ENCODE measurements at places on chromosomes 2 and 18. TPM values are rescaled to one million over a fixed set of nuclear protein-coding genes. Genes with fewer than 3 reads are reported as not detected.

The CD8B2 gene
- total RNA-seq: not detected

- H3K4me3 ChIP-seq: no peak overlapping the region
- H3K4me1 ChIP-seq: peaks cover 9% of the 10 kb centered on the region
- no peaks in the 10 kb centered on the region for H3K27me3 ChIP-seq
- no peak overlapping the region for H3K27ac ChIP-seq
- DNase-seq: no peak
Measured at GRCh38 chr2:168136392-168136977, 110.9 kb downstream of the STK39 start.

The SLC9A2 gene
- 0.04 TPM for total RNA-seq

The LYPD1 gene
- total RNA-seq: 10.6 TPM

GRCh38 chr2:85827879-85828569 lies 60.8 kb downstream of the ST3GAL5 start:
- H3K36me3 ChIP-seq: no peaks in the 10 kb centered on the region
- H3K4me3 ChIP-seq: no peak overlapping the region
- H3K4me1 ChIP-seq: no peaks in the 10 kb centered on the region
- H3K27me3 ChIP-seq: no peaks in the 10 kb centered on the region
- DNase-seq: peak; percentile 51
- no peak overlapping the region for H3K27ac ChIP-seq

GRCh38 chr18:35856178-35856577 lies 116.3 kb upstream of the RMP24 start:
- H3K36me3 ChIP-seq: peaks cover 15% of the 10 kb centered on the region
- no peak overlapping the region for H3K27ac ChIP-seq
- H3K4me1 ChIP-seq: peaks cover 12% of the 10 kb centered on the region
- no peaks in the 10 kb centered on the region for H3K27me3 ChIP-seq

The LAPTM4A gene
- 131 TPM for total RNA-seq

DNA sequence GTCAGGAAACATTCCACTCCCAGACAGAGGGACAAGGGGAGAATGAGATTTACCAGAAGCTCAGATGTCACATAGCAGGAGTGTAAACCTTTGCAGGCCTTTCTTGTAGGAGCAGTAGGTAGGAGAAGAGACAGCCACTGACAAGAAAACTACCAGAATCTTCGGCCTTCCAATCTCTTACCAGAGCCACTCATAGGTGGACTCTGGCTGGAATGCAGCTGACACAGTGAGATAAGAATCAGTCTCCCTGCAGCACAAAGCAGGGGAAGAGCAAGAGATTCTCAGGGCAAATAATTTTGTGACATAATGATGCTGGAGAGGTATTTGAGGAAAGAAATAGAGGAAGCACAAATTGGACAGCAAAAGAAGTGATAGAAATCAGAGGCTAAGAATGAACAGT lies 1534.5 kb downstream of the DPP10 start:
- H3K4me1 ChIP-seq: no peaks in the 10 kb centered on the region
- DNase-seq: no peak
- H3K4me3 ChIP-seq: no peak overlapping the region
- H3K27ac ChIP-seq: no peak overlapping the region
- H3K36me3 ChIP-seq: no peaks in the 10 kb centered on the region

The ARHGAP28 gene
- total RNA-seq: 7.9 TPM

DNA sequence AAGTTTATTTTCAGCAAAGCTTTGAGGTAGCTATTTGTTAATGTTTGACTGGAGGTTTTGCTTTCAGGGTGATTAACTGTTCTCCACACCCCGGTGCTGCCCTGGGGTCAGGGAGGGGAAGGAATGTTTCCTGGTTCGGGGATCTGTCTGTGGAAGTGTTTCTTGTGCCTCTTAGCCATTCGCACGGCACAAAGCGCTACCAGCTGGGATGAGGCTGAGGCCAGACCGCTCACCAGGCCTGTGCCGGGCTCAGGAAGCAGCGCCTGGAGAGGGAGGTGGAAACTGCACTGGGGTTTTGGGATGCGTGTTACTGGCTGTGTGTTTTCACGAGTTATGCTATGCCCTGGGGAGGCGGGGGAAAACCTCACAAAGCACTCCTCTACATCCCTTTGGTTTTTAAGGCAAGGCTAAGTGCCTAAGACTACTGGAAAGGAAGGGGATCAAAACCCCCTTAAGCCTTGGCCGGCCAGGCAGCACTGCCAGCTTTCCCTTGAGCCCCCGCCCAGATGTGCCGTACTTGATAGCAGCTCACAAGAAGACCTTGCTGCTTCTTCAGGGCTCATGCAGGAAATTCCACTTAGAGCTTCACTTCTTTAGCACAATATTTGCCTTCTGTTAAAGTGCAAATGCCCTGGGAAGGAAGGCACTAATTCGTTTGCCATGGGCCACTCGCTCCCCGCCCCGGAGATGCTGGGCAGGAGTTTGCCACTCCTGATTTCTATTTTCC lies 65.7 kb upstream of the CNGA3 start:
- H3K36me3 ChIP-seq: no peaks in the 10 kb centered on the region
- no peak overlapping the region for H3K4me3 ChIP-seq
- no peak overlapping the region for H3K27ac ChIP-seq
- H3K27me3 ChIP-seq: no peaks in the 10 kb centered on the region
- no peak for DNase-seq
- no peaks in the 10 kb centered on the region for H3K4me1 ChIP-seq

GRCh38 chr18:8625461-8626092 lies 16.3 kb downstream of the RAB12 start:
- no peak overlapping the region for H3K27ac ChIP-seq
- no peaks in the 10 kb centered on the region for H3K27me3 ChIP-seq
- no peak overlapping the region for H3K4me3 ChIP-seq
- DNase-seq: no peak

- no peaks in the 10 kb centered on the region for H3K4me1 ChIP-seq
- no peak overlapping the region for H3K4me3 ChIP-seq
- H3K27me3 ChIP-seq: no peaks in the 10 kb centered on the region
- DNase-seq: no peak
- H3K27ac ChIP-seq: no peak overlapping the region
Measured at GRCh38 chr2:237533668-237534161, 32.7 kb upstream of the PRLH start.

DNA sequence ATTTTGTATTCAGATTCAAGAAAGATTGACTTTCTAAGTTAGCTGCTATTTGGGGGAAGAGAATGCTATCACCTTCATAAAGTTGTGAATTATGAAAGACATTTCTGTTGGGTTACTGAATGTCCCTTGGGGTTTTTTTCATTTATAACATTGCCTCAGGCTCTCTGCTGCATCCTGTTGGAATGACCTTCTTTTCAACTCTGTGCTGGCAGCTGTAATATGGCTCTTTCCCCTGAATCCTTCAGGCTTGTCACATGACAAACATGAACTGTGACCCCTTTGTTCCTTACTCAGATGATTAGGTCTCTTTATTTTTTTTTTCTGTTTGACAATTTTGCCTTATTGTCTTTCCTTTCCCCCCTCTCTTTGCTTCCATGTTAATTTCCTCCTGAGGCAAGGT lies 159.8 kb downstream of the TAF4B start:
- peaks cover 12% of the 10 kb centered on the region for H3K36me3 ChIP-seq
- no peaks in the 10 kb centered on the region for H3K27me3 ChIP-seq
- no peaks in the 10 kb centered on the region for H3K4me1 ChIP-seq

The GALNT5 gene
- 0.17 TPM for total RNA-seq

DNA sequence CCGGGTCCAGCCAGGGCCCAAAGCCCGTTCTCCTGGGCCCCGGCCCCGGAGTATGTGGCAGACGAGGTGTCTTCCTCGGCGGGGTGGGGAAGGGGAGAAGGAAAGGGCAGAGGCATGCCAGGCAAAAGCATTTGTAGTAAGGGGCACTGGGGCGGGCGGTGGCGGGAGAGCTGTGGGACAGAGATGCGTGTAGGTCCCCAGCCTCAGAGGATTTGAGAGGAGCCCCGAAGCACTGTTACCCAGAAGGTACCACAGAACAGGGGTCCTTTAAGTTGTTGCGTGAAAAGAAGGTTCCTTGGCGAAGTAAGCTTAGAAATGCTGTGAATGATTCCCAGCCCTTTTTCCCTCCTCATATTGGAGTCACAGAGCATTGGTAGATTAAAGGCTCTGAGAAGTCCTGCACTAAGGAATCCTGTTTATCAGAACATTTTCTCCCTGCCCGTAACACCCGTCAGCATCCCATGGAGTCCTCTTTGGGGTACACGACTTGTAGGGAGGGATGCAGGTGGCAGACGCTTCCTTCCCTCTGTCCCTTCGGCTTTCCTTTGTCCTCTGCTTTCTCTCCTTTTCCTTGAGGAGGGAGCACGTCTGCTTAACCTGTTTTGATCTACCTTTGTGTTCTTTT lies 12.5 kb downstream of the GAREM2 start:
- peak overlapping the region; percentile 68 for H3K4me3 ChIP-seq
- H3K36me3 ChIP-seq: peaks cover 37% of the 10 kb centered on the region
- no peaks in the 10 kb centered on the region for H3K27me3 ChIP-seq
- H3K4me1 ChIP-seq: no peaks in the 10 kb centered on the region
- no peak overlapping the region for H3K27ac ChIP-seq
- DNase-seq: no peak

The DSG4 gene
- not detected for total RNA-seq

The TUBA4B gene
- total RNA-seq: not detected

GRCh38 chr18:13494871-13495445 lies 231.4 kb downstream of the FAM210A start:
- H3K27me3 ChIP-seq: no peaks in the 10 kb centered on the region
- no peak overlapping the region for H3K4me3 ChIP-seq
- peaks cover 16% of the 10 kb centered on the region for H3K36me3 ChIP-seq
- DNase-seq: no peak
- no peak overlapping the region for H3K27ac ChIP-seq
- 0 out of 2 replicates have a peak, but pooled peaks cover 5% of the 10 kb centered on the region for H3K4me1 ChIP-seq

The RNMT gene
- 61.8 TPM for total RNA-seq

GRCh38 chr2:59276917-59277316 lies 1035.8 kb upstream of the FANCL start:
- H3K27me3 ChIP-seq: no peaks in the 10 kb centered on the region
- H3K4me1 ChIP-seq: no peaks in the 10 kb centered on the region
- no peak for DNase-seq
- no peak overlapping the region for H3K4me3 ChIP-seq
- H3K27ac ChIP-seq: no peak overlapping the region

The TWIST2 gene
- total RNA-seq: 0.33 TPM

DNA sequence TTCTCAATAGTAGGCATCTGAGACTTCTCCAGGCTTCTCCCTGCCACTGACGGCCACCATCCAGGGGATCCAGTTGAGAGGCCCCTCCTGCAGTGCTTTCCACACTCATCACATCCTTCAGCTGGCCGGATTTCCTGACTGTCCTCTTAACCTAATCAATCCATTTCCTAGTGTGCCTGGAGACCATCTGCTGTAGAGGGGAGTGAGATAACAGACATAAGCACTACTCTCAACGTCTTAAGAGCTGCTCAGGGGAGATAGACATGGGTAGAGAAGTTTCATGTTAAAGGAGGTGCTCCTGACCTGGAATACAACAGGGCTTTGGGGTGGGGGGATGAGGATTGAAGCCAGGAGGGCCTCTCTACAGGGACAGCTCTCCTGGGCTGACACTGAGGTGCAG lies 14.2 kb downstream of the SPR start:
- H3K36me3 ChIP-seq: no peaks in the 10 kb centered on the region
- no peaks in the 10 kb centered on the region for H3K27me3 ChIP-seq
- no peak for DNase-seq
- no peak overlapping the region for H3K4me3 ChIP-seq
- no peaks in the 10 kb centered on the region for H3K4me1 ChIP-seq

DNA sequence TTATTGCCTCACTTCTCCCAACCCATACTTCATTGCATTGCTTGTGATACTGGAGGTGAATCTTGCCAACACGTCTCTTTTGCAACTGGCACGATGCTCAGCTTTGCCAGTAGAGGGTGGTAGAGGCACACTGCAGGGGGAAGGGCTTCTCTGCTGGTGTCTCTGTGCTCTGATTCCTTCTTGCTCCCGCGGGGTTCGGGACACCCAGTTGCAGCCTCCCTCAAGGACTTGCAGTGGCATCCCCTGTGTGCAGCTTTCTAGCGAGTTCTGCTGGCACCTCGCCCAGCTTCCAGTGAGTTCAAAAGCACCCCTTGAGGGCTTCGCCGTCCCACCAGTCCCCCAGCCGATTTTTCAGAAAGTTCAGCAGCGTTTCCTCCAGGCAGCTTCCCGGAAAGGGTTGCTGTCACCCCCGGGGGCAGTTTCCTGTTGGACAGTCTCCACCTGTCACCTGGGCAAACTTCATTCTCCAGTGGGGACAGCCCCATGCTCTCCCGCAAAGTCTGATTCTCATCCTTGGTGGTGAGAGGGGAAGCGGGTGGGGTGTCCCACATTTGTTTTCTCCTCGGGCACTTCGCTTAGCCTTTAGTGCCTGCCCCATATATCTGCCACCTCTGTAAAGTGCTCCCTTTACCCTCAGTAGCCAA lies 35.4 kb upstream of the EN1 start:
- no peaks in the 10 kb centered on the region for H3K36me3 ChIP-seq
- peaks cover 2% of the 10 kb centered on the region for H3K4me1 ChIP-seq
- H3K27ac ChIP-seq: no peak overlapping the region
- DNase-seq: peak; percentile 83

The ASB18 gene
- total RNA-seq: not detected

- no peaks in the 10 kb centered on the region for H3K36me3 ChIP-seq
- no peaks in the 10 kb centered on the region for H3K4me1 ChIP-seq
- H3K4me3 ChIP-seq: no peak overlapping the region
- no peak for DNase-seq
- no peak overlapping the region for H3K27ac ChIP-seq
- no peaks in the 10 kb centered on the region for H3K27me3 ChIP-seq
Measured at GRCh38 chr2:168708080-168708479, 94.4 kb upstream of the NOSTRIN start.

DNA sequence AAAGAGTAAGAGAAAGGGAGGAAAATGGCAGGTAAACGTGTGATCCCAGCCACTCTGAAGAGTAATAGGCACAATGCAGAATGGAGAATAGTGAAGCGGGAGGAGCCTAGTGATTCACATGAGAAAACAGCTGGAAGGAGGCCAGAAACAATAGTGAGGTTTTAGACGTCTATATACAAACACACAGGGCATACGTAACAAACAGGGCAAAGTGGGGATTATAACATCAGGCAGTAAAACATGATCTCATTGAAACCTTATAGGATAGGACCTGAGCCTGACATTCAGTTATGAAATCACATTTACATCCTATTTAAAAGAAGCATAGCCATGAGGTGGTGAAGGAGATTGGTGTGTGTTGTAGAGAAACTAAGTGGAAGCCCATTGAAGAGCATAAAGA lies 33.0 kb upstream of the GATA6 start:
- H3K4me3 ChIP-seq: no peak overlapping the region
- H3K27me3 ChIP-seq: no peaks in the 10 kb centered on the region
- no peak overlapping the region for H3K27ac ChIP-seq
- no peaks in the 10 kb centered on the region for H3K4me1 ChIP-seq
- H3K36me3 ChIP-seq: no peaks in the 10 kb centered on the region
- no peak for DNase-seq

DNA sequence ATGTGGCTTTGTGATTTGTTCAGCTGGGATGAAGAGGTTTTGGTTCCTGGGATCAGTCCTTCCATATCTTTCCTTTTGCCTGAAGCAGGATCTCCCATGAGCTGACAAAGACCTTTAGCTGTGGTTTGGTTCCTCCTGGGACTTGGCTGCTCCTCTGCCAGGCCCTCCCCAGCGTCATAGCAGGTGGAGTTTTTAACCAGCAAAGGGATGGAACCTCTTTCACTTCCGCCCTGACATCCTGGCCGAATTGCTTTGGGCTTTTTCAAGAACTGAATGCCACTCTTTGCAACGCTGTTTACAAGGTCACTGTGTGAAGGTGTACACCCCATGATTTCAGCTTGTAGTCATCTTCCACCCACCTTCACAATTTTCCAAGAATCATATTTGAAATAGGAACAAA lies 390 bp downstream of the PCARE start:
- no peak overlapping the region for H3K4me3 ChIP-seq
- DNase-seq: no peak
- H3K27me3 ChIP-seq: no peaks in the 10 kb centered on the region
